Colonic mucosa (tissue), 4 donors: ENCODE measurements at places on chromosomes 13 and 19. TPM values are rescaled to one million over a fixed set of nuclear protein-coding genes. Genes with fewer than 3 reads are reported as not detected.

RAB4B gene
- 53.4 TPM for total RNA-seq

DNA sequence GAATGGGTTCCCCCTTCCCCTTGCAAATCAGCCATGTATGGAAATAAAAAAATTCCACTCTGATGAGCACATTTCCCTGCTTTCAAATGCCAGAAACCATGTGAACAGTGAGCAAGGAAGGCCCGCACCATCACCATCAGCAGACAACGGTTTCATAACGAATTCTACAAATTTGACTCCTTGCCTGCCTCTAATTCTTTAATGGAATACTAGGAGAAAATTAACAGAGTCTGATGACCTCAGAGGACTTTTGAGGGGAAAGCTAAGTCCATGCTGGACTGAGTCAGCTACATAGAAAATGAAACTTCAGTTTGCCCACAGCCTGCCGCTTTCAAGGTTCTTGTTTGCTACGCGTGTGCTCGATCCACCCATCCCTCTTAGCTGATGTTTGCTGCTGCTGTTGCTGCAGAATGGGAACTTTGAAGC, 46.7 kb upstream of the KL start:
- DNase-seq, result no peak

ALOX5AP gene
- 5.0 TPM for total RNA-seq

GPR4 gene
- 2.0 TPM for total RNA-seq

PIK3R2 gene
- 48.2 TPM for total RNA-seq

DNA sequence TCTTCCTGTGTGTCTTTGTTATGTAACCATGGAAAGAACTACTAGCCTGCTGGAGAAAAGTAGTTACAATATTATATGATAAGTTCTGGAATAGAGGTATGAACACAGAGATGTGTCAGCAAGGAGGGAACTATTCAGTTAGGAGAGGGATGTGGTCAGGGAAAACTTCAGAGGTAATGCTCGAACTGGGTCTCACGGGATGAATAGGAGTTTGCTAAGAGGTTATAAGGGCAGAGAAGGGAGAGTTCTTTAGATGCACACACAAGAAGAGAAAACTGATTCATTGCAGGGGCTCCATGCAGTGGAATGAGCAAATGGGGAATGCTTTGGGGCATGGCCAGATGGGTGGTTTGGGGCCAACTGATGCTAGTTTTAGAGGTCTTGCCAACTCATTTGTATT, 46.0 kb upstream of the SIAH3 start:
- DNase-seq, result no peak

PRSS57 gene
- total RNA-seq, result not detected

SLC10A2 gene
- 0.20 TPM for total RNA-seq

DNA sequence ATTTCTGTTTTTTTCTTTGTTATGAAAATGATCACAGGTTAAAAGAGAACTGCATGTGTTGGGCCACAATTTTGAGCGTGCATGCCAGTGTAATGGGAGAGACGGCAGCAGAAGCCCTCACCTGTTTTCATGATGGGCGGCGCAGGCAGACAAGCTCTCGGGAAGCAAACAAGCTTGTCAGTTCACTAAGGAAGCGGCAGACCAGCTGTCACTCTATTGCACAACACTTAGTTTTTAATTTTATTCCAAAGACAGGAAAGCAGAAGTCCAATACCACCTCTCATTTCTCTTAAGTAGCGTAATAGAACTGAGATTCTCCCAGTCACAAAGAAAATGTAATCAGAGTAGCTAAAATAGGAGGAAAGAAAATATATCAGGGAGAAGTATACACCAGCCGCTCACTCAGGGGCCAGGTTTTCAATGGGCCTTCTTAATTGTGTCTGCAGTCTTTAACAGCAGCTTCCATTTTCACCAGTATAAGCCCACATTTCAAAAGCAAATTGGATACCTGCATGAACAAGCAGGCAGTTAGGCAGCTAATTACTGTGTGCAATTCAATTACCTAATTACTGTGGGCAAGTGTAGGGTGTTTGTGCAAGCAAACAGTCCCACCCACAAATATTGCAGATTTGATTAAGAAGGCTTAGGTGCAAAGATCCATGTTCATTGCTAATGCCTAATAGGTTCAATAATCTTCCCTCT, 711.4 kb downstream of the DIAPH3 start:
- no peak for DNase-seq

GRCh38 chr13:98741741-98742435, 10.6 kb downstream of the SLC15A1 start:
- DNase-seq, result no peak

GRCh38 chr19:8592231-8593009, 15.2 kb upstream of the MYO1F start:
- DNase-seq, result peak; percentile 88

DNA sequence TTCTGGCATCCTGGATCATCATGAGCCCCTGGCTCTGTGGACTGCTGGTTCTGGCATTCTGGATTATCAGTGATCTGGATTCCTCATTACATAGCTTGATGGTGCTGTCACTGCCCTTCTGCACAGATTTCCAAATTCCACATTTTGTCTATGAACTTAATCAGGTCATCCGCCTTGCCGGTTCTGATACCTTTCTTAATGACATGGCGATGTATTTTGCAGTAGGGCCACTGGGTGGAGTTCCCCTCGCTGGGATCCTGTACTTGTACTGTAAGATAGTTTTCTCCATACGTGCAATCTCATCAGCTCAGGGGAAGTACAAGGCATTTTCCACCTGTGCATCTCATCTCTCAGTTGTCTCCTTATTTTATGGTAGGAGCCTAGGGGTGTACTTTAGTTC, 24.4 kb upstream of the OR7C2 start:
- DNase-seq, result no peak

- no peak for DNase-seq
Observed at GRCh38 chr13:94480672-94481145, 1.2 kb upstream of the DCT start.

DNA sequence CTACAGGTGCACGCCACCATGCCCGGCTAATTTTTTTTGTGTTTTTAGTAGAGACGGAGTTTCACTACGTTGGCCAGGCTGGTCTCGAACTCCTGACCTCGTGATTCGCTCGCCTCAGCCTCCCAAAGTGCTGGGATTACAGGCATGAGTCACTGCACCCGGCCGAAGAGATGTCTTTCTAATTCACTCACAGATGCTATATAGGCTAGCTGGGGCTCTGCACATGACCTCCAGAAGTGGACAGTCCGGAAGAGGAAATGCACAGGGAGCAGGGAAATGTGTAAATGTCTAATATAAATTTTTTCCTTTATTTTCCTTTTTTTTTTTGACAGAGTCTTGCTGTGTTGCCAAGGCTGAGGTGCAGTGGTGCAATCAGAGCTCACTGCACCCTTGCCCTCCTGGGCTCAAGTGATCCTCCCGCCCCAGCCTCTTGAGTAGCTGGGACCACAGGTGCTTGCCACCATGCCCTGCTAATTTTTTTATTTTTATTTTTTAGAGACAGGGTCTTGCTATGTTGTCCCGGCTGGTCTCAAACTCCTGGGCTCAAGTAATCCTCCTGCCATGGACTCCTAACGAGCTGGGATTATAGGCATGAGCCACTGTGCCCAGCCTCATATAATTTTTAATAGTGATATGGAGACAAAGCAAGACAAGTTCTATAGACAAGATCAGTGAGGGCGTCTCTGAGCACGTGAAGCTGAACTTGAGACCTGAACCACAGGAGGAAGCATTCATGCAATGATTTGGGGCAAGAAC, 8.4 kb downstream of the GIPC1 start:
- no peak for DNase-seq

GRCh38 chr19:7722231-7722651, 9.7 kb downstream of the CLEC4G start:
- DNase-seq, result no peak

DNA sequence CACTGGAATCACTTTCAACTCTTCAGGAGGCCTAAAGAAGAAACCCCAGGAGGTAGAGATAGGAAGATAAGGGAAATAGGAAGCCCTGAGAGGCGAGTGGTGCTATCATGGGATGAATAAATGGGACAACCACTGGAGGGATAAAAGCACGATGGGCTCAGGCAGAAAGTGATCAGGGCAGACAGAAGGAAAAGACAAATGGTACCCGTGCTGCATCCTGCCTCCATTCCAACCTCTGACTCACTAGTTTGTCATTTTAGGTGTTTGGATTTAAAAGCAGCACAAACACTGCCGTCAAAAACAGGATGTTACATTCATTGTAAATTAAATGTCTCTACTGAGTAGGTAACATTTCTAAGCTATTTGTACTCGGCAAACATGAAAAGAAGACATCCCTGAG, 314.3 kb upstream of the HTR2A start:
- DNase-seq, result no peak

- no peak for DNase-seq
Observed at GRCh38 chr13:76503766-76504165, 382.4 kb downstream of the KCTD12 start.
